ENCODE measurements at places on chromosomes 5 and 9.

DNA sequence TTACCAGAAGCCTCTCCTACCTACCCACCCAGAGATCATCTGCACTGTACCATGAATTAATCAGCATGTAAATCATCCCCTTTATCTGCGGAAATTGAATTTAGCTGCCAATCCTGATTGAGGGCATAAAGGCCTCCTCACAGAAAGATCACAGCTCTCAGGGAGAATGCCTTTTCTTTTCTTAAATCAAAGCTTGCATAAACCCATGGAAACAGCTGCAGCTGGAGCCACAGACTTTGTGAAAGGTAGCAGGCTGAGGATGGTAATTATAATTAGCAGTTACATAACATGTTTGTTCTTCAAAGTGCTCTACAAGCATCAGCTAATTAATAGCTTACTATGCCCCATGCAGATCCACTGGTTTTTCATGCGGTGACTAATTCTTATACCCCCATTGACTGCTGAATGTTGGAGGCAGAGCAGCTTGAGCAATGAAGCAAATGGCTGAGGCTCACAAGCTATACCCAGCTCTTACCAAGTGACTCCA is 54.6 kb downstream of the SUSD1 start:
- DNase-seq = no peak

DNA sequence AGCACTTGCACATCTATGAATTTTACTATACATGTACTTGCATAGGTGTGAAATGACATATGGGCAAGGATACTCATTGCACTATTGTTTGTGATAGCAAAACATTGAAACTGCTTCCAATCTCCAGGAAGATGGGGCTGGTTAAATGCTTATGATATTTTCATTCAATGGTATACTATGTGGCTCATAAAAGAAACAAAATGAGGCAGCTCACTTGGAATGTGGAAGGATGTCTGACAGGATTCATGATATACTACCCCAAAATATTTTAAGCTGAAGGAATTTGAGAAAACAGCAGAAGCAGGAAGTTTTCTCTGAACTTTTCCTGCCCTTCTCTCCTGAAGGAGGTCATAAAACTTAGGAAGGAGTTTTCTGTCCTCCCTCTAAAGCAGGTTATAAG is 99.6 kb upstream of the CAST start:
- DNase-seq = no peak

- no peak for DNase-seq
These were observed 1.4 kb downstream of the ODF2 start for GRCh38 chr9:128457207-128457606.

- no peak for DNase-seq
These were observed 9.0 kb downstream of the OR2S2 start for GRCh38 chr9:35948901-35949318.

GRCh38 chr5:23648656-23649055 is 141.2 kb downstream of the PRDM9 start:
- DNase-seq = no peak

GRCh38 chr9:116700279-116700678 is 13.2 kb downstream of the TRIM32 start:
- no peak for DNase-seq

- no peak for DNase-seq
These were observed 54.5 kb downstream of the ZNF366 start for GRCh38 chr5:72452515-72453245.

DNA sequence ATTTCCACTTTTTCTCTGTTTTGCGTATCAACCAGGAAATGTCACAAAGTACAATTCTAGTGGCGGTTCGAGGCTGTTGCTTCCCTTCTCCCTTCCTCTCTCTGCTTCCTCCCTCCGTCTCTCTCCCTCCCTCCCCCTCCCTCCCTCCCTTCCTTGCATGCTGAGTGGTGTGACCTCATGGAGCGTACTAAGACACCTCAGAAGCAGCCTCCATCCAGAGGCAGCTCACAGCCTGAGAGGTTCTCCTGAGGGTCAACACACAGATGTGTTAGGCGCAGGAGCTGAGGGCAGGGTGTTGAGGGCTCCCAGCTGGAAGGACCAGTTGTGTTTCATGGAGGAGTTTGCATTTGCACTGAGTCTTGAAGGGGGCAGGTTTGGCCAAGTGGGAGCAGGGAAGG is 57.7 kb downstream of the COL5A1 start:
- DNase-seq = no peak

DNA sequence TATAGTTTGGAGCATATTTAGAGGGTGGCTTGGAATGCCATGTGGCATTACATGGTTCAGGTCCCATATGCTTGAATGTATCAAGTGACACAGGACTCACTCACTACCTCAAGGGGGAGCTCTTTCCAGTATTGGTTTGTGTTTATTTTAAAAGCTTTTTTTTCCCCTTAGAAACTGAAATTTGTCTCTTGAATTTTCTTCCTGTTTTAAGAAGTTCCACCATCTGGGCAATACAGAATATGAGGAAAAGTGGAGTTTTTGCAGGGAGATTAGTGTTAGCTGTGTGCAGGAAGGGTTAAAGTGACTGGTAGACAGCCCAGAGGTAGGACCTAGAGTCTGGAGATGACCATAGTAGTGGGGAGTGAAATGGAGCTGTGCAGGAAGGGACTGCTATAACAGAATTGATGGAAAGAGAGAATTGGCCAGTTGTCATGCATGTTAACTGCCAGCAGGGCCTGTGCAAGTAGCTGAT is 36.6 kb downstream of the CTNNA1 start:
- DNase-seq = peak; percentile 11

- no peak for DNase-seq
These were observed 19.8 kb upstream of the IL33 start for GRCh38 chr9:6195714-6196360.

GRCh38 chr9:7316967-7317366 is 482.6 kb downstream of the DMAC1 start:
- no peak for DNase-seq

- no peak for DNase-seq
These were observed 101.0 kb downstream of the STARD4 start for GRCh38 chr5:111411301-111411700.

GRCh38 chr5:947626-948471 is 55.2 kb downstream of the TRIP13 start:
- DNase-seq = no peak

DNA sequence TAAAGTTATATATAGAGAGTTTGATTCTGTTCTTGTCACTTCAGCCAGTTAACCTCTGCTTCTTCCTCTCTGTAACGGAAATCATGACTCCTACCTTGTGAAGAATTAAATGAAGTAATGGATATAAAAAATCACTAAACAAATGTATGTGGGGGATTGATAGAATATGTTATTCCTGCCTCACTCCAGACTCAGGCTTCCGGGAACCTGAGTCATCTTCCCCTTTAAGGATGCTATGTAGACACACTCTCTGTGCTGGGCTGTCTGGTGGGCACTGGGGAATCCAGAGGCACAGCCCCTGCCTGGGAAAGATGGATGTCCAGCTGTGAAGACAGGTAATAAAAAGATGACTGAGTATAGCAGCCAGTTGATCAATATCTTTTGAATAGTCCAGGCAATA is 77.4 kb downstream of the ZNF618 start:
- no peak for DNase-seq

- DNase-seq = no peak
These were observed 113.6 kb upstream of the TSLP start for GRCh38 chr5:110957934-110958333.

DNA sequence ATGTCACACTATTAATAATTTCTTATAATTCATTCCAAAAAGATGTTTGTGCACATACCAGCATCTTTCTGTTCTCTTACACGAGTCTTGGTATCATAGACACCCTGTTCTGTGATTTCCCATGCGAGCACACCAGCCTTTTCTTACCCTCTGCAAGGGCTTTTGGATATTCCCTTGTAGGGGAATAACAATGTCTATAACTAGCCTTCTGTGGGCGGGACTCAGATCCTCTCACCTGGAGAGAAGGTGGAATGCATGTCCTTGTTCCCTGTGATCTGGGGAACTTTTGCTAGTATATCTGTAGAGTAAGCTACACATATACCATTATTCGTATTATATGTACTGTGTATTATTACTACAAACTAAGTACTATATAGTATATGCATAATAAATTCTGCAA is 44.8 kb downstream of the EHMT1 start:
- DNase-seq = no peak

DNA sequence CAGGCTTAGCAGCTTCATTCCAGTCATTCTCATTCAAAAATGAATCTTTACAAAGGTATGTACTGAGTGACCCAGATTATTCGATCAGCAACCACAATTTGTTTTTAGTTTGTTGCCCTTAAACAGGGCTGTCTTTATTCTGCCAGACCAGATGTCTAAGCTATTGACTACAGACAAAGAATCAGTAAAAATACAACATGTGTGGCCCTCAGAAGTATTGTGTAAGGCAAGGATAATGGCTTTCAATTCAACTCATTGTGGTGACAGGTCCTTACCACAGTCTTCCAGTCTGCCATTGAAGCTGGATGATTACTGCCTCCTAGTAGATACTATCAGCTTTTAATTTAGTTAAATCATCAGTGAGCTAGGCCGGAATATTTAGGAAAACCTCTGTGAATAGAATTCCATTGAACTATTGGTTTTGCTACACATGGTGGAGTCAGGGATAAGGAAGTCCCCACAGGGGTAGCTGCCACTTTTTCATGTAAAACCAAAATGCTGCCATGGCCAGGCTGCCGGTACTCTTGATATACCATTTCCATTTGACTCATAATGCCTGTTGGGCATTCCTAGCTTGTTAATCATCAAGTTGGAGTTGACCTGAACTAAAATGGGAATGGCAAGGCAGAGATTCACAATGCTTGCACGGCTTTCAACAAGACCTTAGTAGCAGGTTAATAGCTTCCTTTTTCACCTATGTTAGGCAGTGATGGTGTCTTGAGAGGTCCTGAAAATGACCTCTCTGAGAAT is 175.6 kb downstream of the MEF2C start:
- no peak for DNase-seq

- DNase-seq = no peak
These were observed 8.7 kb upstream of the ST6GALNAC6 start for GRCh38 chr9:127907867-127908659.

DNA sequence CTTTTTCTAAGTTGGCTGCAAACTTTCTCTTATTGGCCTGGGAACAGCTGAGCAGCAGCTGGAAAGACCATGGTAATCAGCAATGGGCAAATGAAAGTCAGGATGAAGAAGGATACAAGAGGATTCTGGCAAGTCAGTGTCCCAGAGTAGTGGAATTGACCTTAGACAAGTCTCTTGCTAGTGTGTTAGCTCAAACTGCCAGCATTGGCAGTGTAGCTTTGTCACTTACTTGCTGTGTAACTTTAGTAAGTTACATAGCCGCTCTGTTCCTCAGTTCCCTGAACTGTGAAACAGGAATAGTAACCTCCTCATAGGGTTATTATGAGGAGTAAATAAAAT is 3.6 kb downstream of the ALDH1A1 start:
- DNase-seq = no peak

GRCh38 chr5:156913719-156914370 is 49.2 kb downstream of the TIMD4 start:
- DNase-seq = peak; percentile 93

- DNase-seq = no peak
These were observed 22.0 kb upstream of the EMB start for GRCh38 chr5:50463047-50463446.

DNA sequence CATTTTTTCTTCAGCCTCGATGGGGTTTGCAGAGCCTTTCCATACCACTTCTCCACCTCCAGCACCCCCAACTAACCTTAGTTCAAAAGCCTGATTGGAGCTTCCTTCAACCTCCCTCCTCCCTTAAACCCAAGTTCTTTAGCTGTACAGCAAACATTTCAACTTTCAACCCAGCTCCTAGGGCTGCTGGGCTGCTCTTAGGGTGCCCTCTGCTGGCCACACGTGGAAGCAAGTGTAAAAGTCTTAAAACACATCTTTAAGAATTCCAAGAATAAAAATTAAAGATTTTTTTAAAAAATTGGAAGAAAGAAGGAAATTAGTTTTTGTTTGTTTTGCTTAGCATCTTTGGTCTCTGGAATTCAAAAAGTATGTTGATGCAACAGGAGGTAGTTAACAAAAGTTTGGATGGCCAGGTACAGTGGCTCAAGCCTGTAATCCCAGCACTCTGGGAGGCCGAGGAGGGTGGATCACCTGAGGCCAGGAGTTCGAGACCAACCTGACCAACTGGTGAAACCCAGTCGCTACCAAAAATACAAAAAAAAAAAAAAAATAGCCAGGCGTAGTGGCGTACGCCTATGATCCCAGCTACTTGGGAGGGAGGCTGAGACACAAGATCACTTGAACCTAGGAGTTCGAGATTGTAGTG is 15.5 kb upstream of the HSD17B3 start:
- DNase-seq = peak; percentile 39

GRCh38 chr9:125878164-125878631 is 131.0 kb downstream of the PBX3 start:
- DNase-seq = peak; percentile 28

DNA sequence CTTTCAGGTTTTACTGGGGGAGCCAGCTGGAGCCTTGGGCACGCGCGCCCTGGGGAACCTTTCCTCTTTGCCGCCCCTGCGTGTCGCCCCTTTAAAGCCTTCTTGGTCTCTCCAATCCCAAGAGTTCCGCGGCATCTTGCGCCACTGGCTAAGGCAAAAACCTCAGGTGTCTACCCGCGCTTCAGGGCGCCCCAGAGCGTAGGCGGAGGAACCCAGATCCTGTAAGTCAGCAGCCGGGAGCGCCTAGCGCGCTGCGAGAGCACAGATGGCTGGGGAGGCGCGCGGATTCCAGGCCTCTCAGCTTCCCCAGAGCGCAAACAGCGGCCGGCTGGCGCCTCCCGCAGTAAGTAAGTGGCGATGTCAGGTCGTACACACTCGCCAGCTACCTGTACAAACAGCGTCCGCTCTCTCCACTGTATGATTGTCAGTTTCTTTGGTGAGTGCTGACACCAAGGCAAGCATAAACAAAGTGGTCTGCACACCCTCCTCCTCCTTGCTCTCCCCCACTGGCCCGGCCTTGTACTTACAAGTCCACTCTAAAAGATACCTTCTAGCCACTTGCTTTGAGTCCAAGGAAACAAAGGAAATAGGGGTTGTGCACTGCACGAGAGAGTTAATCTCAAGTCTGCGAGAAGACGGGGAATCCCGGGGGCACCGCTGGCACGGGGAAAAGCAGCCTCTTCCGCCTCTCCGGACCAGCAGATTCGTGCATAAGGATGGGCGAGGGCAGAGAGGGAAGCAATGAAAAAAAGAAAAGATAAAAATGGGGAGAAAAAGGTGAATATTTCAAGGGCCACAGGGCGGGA is 2.9 kb downstream of the HTR1A start:
- no peak for DNase-seq

- DNase-seq = no peak
These were observed 75.2 kb downstream of the TMC1 start for GRCh38 chr9:72596451-72597180.

DNA sequence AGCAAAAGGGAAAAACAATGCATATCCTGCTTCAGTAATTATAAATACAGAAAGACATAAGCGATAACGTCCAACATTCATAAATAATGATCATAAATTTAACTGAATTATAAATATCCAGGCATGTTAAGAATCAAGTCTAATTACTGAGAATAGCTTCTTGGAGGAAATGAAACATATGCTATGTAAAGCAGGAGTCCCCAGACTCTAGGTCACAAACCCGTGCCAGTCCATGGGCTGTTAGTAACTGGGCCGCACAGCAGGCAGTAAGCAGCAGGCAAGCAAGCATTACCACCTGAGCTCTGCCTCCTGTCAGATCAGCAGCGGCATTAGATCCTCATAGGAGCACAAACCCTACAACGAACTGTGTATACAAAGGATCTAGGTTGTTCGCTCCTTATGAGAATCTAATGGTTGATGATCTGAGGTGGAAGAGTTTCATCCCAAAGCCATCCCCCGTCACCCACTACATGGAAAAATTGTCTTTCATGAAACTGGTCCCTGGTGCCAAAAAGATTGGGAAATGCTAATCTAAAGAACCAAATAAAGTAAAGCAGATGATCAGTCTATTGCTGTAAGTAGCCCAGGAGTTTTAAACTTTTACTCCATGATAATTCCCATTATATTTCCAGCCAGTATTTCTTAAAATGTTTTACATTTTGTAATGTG is 50.4 kb downstream of the CERT1 start:
- DNase-seq = peak; percentile 24

Measured in NCI-H345 (cell line).